ENCODE measurements at places on chromosomes 13 and 19.

GRCh38 chr19:17406887-17407196, 1.4 kb upstream of the BST2 start:
- no peak for DNase-seq

GRCh38 chr13:45882626-45883025, 31.1 kb upstream of the SIAH3 start:
- DNase-seq = no peak

- peak; percentile 98 for DNase-seq
These were observed 10.5 kb upstream of the SMG9 start for GRCh38 chr19:43765109-43765876.

GRCh38 chr13:26017932-26018665, 33.7 kb downstream of the SHISA2 start:
- peak; percentile 35 for DNase-seq

DNA sequence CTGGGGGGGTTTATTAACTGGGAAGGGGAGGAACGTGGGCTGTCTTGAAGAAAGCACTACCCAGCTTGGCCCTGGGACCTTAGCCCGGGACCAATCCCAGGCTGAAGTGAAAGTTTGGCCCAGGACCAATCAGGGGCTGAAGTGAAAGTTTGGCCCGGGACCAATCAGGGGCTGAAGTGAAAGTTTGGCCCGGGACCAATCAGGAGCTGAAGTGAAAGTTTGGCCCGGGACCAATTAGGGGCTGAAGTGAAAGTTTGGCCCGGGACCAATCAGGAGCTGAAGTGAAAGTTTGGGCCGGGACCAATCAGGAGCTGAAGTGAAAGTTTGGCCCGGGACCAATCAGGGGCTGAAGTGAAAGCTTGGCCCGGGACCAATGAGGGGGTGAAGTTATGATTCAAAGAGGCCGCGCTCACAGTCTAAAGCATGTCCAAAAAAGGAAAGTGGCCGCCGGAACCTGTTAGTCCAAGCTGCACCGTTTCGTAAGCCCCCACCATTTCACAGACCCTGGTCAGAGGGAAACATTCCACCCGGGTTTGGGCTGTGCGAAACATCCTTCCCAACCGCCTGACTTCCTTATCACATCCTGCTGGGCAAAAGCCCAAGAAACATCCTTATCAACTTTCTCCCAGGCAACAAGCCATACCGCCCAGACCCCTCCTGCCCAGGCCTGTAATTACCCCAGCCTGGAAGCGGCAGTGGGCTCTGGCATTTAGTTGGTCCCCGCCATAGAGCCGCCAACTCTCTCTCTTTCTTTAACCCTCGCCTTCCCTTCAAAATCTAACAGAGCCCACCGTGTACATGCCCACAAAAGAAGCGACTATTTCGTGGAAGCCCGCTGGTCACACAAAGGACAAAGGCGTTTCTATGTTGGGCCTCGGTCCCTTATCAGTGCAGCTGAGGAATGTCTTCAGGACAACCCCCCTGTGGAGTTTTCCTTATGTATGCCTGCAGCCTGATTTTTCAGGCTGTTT, 1.1 kb downstream of the ZNF850 start:
- peak; percentile 92 for DNase-seq

DNA sequence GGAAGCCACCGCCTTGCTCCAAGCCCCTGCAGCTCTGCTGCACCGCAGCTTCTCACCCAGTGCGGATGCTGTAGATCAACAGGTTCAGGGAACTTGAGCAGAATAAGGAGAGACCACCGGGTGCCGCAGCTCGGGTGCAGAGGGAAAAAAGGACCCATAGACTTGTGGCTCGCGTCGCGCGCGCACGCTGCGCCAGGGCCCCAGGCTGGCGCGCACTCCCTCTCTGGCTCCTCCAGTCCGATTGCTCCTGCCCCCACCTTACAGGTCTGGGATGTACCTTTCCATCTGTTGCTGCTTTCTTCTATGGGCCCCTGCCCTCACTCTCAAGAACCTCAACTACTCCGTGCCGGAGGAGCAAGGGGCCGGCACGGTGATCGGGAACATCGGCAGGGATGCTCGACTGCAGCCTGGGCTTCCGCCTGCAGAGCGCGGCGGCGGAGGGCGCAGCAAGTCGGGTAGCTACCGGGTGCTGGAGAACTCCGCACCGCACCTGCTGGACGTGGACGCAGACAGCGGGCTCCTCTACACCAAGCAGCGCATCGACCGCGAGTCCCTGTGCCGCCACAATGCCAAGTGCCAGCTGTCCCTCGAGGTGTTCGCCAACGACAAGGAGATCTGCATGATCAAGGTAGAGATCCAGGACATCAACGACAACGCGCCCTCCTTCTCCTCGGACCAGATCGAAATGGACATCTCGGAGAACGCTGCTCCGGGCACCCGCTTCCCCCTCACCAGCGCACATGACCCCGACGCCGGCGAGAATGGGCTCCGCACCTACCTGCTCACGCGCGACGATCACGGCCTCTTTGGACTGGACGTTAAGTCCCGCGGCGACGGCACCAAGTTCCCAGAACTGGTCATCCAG, 964 bp downstream of the PCDH17 start:
- DNase-seq = peak; percentile 36

DNA sequence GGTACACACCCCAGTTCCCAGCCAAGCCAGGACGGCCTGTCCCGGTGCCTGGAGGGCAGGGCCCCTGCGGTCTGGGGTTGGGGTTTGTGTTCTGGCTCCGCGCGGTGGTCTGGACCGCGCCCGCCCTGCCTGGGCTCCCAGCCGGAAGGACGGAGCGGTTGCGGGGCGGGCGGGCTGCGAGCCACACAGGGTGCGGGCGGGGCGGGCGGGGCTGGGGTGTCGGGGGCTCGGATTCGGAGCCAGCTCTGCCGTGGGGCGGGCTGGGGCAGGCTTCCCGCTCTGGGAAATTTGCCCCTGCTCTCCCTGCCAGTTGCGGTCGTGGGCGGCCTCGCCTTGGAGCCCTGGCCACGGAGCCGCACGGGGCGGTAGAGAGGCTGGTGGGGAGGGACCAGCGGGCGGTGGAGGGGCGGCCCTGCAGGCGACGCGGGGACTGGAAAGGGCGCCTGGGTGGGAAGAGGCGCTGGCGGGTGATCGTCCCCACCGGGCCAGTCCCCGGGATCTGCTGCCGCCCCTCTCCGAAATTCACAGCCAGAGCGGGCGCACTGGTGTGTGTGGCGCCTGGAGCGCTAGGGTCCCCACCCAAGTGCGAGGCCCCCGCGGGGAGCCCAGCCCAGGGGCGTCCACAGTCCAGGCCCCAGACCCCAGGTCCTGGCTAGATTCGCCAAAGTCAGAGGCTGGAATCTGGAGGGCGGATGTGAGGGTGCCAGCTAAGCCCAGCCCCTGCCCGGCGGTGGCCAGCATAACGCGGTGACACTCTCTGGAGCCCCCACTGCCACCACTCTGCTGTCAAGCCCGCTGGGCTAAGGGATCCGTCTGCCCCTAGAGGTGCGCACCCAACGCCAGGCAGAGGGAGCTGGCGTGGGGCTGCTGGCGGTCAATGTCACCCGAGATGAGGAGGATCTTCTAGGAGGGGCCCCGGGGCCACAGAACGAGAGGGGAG, 11.0 kb upstream of the ZNF492 start:
- DNase-seq = no peak

GRCh38 chr13:61040181-61040580, 375.5 kb downstream of the PCDH20 start:
- DNase-seq = peak; percentile 57

GRCh38 chr13:35835989-35836388, 295.2 kb downstream of the DCLK1 start:
- DNase-seq = no peak

DNA sequence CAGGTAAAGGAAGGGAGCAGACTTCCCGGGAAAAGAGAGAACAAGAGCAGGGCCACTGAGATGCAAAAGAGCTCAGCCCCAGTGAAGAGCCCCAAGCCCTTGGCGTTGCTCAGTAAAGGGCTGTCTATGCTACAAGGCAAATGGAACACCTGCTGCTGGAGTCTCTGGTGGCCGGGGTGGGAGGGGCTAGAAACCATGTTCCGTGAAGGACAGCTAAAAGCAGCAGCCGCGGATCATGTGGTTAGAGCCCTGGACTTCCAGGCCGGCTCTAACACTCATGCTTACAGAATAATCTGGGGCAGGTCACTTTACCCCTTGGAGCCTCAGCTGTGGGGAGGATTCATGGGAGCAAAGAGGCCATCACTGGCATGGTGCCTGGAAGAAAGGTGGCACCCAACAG, 17.8 kb downstream of the POU2F2 start:
- no peak for DNase-seq

Data from astrocyte (in vitro differentiated cells and primary cell).